Progenitor cell of endocrine pancreas (in vitro differentiated cells): ENCODE measurements at places on chromosomes 3 and 15. TPM values are rescaled to one million over a fixed set of nuclear protein-coding genes. Genes with fewer than 3 reads are reported as not detected.
A peak's percentile ranks its signal among the peaks of the same experiment; 100 is the strongest.

DNA sequence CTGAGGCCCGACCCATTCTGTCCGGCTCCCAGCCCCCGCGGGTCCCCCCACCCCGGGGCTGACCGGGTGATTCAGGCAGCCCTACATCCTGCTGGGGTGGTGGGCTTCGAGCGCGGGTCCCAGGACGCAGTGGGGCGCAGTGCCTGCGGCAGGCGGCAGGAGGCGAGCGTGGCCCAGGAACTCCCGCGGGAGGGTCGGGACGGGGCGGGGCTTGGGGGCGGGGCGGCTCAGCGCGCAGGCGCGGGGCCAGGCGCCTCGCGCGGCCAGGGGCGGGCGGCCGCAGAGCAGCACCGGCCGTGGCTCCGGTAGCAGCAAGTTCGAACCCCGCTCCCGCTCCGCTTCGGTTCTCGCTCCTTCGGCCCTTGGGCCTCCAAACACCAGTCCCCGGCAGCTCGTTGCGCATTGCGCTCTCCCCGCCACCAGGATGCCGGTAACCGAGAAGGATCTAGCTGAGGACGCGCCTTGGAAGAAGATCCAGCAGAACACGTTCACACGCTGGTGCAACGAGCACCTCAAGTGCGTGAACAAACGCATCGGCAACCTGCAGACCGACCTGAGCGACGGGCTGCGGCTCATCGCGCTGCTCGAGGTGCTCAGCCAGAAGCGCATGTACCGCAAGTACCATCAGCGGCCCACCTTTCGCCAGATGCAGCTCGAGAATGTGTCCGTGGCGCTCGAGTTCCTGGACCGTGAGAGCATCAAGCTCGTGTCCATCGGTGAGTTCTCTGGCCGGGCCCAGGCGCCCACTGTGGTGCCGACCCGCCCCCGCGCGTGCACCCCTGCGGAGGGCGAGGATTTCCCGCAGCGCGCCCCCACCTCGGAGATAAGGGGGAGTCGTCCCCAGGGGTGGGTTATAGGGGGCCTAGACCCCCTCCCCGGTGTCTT, at the start of gene FLNB:
Gene FLNB (plus strand): TSS at position 282 of the 885 bp plus-strand sequence. CDS start 143 bp downstream, at position 425.
- DNase-seq = peak; percentile 77

DNA sequence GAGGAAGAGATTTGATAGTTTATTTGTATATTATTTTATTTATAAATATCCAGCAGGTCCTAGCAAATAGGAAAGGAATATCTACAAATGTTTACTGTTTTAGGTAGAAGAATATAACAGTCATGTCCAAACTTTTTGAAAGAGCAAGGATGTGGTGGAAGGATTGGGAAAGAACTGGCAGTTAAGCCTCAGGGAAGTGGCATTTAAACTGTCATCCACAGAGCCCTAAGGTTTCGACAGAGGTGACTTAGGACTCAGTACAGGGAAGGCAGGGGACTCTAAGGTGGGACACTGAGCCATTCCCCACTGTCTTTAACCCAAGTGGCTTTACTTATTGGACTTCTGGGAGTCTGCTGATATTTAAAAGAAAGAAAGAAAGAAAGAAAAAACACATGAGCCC, 11.8 kb upstream of the TMEM87A start:
- DNase-seq = no peak

GRCh38 chr15:36347272-36347858, 232.1 kb upstream of the CDIN1 start:
- no peak for DNase-seq

- DNase-seq = no peak
Measured at GRCh38 chr3:128931046-128931445, 51.6 kb downstream of the ACAD9 start.

- peak; percentile 77 for DNase-seq
Measured at GRCh38 chr3:50264383-50264963, 4.5 kb upstream of the SEMA3B start.

GRCh38 chr15:67049351-67050044, 15.9 kb upstream of the SMAD3 start:
- no peak for DNase-seq

DNA sequence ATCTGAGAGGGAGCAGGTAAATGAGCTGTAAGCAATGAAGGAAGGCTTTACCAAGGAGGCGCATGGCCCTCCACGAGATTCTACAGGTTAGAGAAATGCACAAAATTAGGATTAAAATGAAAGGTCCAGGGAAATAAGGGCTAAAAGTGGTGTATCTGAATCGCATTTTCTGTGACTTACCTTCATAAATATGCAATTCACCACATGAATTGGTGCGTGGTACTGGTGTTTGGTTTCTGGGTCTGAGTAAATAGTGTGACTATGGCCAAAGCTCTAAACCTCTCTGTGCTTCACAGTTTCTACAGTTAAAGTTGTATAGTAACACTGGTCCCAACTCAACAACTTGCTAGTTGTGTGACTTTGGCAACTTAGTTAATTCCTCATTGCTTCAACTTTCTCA, 8.1 kb downstream of the ARPP21 start:
- DNase-seq = no peak

DNA sequence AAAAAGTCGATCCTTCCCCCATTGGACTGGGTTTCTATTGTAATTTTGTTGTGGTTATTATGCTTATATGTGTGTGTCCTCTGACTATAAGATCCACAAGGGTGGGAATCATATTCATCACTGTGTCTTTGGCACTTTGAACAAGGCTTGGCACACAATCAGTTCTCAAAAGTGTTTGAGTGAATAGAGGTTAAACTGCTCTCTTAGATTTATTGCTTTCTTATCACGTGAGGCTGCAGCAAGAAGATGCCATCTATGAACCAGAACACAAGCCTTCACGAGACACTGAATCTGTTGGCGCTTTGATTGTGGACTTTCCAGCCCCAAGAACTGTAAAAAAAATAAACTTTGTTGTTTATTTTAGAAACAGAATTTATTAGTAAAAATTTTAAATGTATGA, 295.0 kb upstream of the MDFIC2 start:
- no peak for DNase-seq

DNA sequence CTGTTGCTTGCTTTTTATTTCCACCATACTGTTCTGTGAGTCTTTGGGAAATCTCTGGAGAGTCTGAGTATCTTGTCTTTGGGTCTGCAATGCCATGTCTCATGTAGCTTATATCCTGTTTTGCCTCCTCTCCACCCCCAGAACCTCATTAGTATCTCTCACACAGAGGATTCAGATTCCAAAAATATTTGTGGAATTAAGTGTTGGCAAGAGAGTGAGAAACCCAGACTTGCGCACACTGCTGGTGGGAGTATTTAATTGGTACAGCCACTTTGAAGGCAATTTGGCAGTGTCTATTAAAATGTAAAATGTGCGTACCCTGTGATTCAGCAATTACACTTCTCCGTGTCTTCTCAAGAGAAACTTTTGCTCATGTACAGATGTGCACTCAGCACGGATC, 68.6 kb downstream of the ZNF621 start:
- DNase-seq = no peak

GRCh38 chr3:100506355-100506754, 13.9 kb downstream of the TMEM45A start:
- no peak for DNase-seq

DNA sequence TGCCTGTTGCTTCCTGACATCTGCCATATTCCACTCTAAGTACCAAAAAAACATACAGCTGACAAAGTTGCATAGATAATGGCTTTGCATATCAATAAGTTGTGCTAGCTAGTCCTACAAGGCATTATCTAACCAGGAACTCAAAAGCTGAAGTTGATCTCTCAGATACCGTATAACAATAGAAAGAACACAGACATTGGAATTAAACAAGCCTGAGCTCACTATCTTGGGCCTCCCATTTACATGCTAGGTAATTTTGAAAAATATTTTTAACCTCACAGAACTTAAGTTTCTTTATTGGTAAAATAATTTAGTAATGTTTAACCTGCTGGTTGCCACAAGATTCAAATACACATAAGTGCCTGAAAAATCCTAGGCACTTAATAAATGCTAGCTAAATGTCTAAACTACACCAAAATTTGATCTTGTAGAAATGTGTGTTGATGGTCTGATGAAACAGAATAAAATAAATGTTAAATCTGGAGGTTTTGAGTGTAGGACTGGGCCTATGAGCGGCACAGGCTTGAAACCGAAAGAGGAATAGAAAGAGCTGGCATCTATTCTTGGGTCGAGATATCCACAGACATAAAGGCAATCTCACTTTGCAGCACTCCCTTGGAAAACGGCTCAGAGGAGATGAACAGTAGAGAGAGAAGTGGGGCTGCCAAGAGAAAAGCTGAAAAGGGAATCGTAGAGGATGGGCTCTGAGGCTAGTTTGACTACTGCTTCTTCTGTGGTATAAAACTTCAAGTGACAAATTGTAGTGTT, 29.9 kb upstream of the TTC14 start:
- DNase-seq = no peak

- no peak for DNase-seq
Measured at GRCh38 chr3:16911916-16912315, 27.2 kb downstream of the PLCL2 start.

GRCh38 chr15:81216422-81216821, 19.7 kb downstream of the IL16 start:
- no peak for DNase-seq

DNA sequence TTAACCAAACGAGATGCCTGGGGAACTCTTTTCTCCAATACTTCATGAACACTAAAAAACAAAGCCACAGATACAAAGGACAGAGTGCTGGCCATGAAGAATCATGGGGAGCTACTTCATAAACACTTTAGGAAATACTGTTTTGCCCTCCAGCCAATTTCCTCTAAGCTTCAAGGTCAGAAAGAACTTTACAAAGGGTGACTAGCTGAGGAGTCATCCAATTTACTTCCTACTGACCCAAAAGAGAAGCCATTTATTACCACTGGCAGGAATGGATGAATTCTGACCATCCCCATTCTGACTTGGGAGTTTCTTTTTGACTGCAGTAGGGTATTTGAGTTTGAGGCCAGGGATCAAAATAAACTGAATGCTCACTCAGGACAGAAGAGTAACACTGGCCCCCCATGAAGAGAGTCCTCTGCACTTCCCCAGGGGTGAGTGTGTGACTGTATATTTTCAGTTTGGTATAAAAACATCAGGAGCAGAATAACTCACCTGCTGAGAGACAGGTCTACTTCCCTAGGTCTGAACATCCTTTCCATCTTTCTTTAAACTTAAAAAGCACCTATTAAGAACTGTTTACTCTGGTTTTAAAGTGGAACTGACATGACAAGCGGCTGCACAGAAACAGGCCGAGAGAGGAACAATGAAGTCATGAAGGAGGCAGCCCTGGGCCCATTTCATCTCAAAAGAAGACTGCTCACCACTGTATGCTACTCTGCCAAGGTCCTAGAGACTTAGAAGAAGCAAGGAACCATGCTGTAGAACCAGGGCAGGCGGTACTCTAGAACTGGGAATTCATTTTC, 203.6 kb downstream of the TNIK start:
- DNase-seq = no peak

- DNase-seq = no peak
Measured at GRCh38 chr3:197718891-197719290, 17.8 kb downstream of the RUBCN start.

DNA sequence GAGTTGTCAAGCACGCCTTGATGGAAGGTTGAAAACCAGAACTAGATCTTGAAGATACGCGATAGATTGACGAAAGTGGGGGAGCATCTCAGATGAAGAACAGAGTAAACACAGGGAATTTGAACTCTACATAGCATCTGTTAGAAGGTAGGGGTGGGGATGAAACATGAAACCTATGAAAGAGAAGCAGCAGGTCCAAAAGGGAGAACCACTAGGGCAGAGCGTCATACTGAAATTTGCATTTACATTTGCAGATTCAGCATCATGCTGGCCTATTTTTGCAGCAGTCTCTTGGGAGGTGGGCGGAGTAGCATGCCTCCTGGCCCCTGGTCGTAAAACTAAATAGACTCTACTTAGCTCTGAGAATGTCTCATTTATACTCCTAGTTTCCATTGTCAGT, 46.1 kb upstream of the RASGRP1 start:
- DNase-seq = no peak

DNA sequence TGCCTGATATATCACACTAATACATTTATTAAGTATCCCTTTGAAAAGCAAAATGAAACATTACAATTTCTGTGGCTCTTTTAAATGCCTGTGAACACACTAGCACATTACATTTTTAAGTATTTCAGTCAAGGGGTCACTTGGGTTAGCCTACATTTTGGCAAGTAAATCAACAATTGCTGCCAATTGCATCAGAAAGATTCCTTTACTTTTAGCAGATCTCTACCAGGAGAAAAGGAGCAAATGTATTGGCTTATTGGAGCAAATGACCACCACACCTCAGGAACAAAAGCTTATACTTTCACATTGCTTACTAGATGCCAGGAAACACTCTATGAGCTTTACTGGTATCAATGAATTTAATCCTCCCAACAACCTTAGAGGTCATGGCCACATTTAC, 947.1 kb downstream of the FHIT start:
- DNase-seq = no peak

GRCh38 chr3:80733522-80734176, 965.9 kb upstream of the ROBO1 start:
- peak; percentile 27 for DNase-seq

GRCh38 chr3:171000281-171000680, 26.2 kb downstream of the SLC2A2 start:
- no peak for DNase-seq

GRCh38 chr15:89490814-89491315, 5.5 kb downstream of the RHCG start:
- no peak for DNase-seq

GRCh38 chr3:52321481-52321880, 5.4 kb downstream of the DNAH1 start:
- DNase-seq = no peak

DNA sequence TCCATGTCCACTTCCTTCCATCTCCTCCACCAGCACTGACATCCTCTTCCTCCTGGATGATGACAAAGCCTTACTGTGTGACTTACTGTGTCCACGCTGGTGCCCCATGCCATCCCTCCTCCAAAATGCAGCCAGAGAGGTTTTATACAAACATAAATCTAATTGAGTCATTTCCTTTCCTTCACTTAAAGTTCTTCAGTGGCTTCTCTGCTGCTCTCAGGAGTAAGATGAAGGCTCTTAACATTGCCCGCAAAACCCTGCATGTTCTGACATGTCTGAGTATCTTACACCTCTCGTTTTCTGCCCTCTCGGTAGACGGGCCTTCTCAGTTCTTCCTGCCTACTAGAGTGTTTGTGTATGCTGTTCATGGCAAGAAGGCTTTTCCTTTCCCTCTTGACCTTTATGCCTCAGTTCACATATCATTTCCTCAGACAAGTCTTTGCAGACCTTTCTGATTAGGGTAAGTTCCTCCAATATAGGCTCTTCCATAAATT, 175.5 kb downstream of the CFAP20DC start:
- no peak for DNase-seq

The GOLGA6L4 gene
- total RNA-seq = 10.0 and 11.7 TPM in 2 replicates

The CPNE9 gene
- 0.47 and 0.69 TPM in 2 replicates for total RNA-seq

The TMEM108 gene
- 6.1 and 6.7 TPM in 2 replicates for total RNA-seq

The DPPA2 gene
- total RNA-seq = 0.58 and 0.69 TPM in 2 replicates

The TGM5 gene
- total RNA-seq = not detected in 2 replicates

The PLA1A gene
- total RNA-seq = 0.18 TPM in 1 of 2 replicates, not detected in the other

The LOXL1 gene
- total RNA-seq = 17.1 and 17.4 TPM in 2 replicates

The CIDEC gene
- total RNA-seq = not detected in 2 replicates

The IDH2 gene
- total RNA-seq = 149 and 164 TPM in 2 replicates

The MAP2K1 gene
- 28.6 TPM in 2 replicates for total RNA-seq

The ADAMTS7 gene
- 119 and 127 TPM in 2 replicates for total RNA-seq

The ITIH4 gene
- total RNA-seq = 2.9 and 9.7 TPM in 2 replicates

The IQCF5 gene
- not detected in 2 replicates for total RNA-seq
